ENCODE measurements at places on chromosomes 1 and 21.

GRCh38 chr1:44924835-44925464, 61.4 kb downstream of the EIF2B3 start:
- DNase-seq: peak; percentile 43

GRCh38 chr1:67460676-67461500, 30.7 kb upstream of the SERBP1 start:
- no peak for DNase-seq

DNA sequence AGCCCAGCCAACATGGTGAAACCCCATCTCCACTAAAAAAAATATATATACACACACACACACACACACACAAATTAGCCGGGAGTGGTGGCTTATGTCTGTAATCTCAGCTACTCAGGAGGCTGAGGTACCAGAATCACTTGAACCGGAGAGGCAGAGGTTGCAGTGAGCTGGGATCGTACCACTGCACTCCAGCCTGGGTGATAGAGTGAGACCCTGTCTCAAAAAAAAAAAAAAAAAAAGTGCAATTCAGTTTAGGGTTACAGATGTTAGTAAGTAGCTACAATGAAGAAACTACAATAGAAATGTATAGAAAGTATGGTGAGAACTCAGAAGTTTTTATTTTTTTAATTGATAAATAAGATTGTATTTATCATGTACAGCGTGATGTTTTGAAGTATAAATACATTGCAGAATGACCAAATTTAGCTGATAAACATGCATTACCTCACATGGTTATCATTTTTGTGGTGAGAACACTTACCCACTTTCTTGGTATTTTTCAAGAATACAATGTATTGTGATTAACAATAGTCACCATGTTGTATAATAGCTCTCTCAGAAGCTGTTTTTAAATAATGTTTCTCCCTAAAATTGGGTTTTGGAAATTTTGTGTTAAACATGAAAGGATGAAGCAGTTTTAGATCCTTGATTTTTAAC, 17.9 kb downstream of the KDM1A start:
- DNase-seq: peak; percentile 70

GRCh38 chr1:235997049-235997448, 67.8 kb downstream of the NID1 start:
- no peak for DNase-seq

DNA sequence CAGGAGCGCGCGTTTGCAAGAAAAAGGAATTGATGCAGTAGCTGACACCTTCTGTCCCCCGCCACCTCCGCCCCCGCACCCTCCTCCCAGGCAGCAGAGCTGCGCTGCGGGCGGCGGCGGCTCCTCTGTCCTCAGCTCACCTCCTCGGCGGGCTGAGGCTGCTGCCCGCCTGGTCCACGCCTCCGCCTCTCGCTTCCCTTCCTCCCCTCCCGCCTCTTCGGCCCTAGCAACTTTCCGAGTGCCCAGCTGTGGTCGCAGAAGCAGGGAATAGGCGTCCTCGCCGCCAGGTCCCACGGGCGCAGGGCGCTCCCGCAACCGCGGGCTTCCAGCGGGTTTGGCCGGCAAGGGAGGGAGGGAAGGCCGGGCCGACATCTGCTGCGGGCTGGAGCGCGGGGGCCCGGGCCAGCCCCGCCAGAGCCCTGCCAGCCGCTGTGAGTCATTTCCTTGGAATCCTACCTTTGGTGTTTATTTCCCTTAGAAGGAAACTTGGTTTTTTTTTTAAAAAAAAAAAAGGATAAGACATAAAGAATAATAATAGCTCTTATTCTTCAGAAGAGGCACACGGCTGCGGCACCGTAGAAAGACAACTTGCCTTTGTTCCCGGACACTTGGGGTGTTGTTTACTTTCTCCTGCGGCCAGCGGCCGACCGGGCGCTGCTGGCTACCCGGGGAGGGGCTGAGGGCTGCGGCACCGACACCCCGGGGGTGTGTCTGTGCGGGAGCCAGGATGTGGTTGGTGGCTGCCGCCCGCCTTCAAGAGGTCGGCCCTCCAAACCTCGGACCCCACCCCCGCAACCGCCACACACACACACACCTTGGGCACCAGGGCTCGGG, 1.1 kb downstream of the SERTAD4 start:
- no peak for DNase-seq

DNA sequence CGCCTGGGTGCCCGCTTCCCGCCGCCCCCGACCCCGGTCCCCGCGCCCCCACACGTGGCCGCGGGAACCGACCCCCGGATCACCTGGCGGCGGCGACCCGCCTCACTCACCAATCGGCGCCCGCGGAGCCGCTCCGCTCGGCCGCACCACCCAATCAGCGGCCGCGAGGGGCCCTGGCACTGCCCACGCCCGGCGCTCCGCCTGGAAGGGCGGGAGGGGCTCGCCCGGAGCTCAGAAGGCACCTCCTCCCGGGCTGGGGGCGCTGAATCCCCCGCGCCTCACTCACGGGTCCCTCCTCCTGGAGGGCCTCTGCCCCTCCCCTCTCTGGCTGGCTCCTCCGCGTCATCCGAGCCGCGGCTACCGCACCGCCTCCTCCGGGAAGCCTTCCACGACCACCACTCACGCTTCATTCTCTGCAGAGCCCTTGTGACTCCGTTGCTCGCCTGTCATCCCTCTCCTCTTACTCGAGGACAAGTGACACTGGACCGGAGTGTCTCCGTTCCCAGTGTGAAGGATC, 374 bp downstream of the SH2D5 start:
- peak; percentile 34 for DNase-seq

GRCh38 chr1:157025385-157025784, 20.2 kb downstream of the ARHGEF11 start:
- no peak for DNase-seq

DNA sequence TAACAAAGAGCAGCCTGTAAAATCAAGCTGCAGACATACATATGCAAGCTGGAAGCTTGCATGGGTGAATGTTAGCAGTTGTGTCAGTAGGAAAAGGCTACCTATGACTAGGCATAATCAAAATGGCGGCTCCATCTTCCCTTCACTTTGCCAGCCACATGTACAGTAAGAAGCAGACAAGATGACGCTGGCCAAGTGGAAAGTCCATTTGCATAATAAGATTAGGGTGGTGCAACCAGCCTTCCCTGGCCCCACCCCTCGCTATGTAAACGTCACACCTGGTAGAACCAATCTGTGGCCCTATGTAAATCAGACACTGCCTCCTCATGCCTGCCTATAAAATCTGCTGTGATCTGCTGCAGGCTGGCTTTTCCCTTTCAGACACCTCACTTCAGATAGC, 171.9 kb upstream of the USP25 start:
- peak; percentile 91 for DNase-seq

GRCh38 chr1:33797849-33798248, 66.0 kb upstream of the HMGB4 start:
- DNase-seq: no peak

- peak; percentile 69 for DNase-seq
These were observed 99.7 kb downstream of the NMNAT2 start for GRCh38 chr1:183318433-183318832.
